ENCODE measurements at places on chromosomes 7 and 10. TPM values are rescaled to one million over a fixed set of nuclear protein-coding genes. Genes with fewer than 3 reads are reported as not detected.

UPK3B gene
- total RNA-seq: 1.1 TPM

BLVRA gene
- total RNA-seq: 22.6 TPM

STAMBPL1 gene
- 39.3 TPM for total RNA-seq

TDRD1 gene
- total RNA-seq: 0.27 TPM

LEP gene
- under 0.01 TPM for total RNA-seq

FAM25A gene
- total RNA-seq: not detected

PKD2L1 gene
- total RNA-seq: not detected

MYPN gene
- total RNA-seq: not detected

NKX2-3 gene
- total RNA-seq: 15.1 TPM

CFAP70 gene
- 1.1 TPM for total RNA-seq

ANKRD1 gene
- total RNA-seq: not detected

NEUROD6 gene
- total RNA-seq: not detected

VSIR gene
- 109 TPM for total RNA-seq

ZNF487 gene
- 9.7 TPM for total RNA-seq

All from hematopoietic multipotent progenitor cell (in vitro differentiated cells).